Keratinocyte (primary cell): ENCODE measurements at places on chromosomes 6 and 20.
A peak's percentile ranks its signal among the peaks of the same experiment; 100 is the strongest.

DNA sequence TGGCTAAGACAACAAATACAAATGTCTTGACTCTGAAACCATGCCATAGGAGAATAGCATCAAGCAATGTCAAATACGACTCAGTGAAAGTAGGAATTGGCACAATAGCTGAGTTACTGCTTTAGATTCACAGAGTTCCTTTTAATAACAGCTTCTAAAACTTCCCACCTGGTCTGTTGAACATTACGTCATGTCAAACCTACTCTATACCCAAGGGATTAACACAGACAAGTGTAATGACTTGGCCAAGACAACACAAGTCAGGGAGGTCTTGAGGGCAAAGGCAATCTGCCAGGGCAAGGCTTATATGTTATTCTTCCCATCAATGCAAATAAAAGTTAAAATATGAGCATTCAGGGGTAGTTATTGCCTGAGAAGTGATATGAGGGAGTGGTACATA, 265.1 kb upstream of the PRDM1 start:
- no peak for DNase-seq

DNA sequence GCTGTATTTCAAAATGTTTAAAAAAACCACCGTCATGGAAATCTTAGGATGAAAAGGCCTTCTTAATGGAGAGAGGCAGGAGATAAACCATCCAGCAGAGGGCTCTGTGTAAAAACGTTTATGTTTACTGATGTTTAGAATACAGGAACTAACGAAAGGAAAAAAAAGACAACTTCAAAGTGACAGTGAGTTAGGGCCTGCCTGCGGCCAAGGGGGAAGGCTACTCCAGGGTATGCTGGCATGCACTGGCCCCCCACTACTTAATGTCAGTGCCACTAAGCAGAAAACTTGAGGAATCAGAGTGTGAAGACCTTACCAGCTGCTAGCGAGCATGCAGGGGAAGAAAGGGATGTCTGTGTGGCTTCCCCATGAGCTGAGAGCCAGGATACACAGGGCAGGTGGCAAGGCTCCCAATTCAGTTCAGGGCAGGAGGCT, 47.7 kb downstream of the AKAP7 start:
- no peak for DNase-seq

GRCh38 chr6:138424004-138424904, 20.2 kb downstream of the HEBP2 start:
- DNase-seq, result no peak

DNA sequence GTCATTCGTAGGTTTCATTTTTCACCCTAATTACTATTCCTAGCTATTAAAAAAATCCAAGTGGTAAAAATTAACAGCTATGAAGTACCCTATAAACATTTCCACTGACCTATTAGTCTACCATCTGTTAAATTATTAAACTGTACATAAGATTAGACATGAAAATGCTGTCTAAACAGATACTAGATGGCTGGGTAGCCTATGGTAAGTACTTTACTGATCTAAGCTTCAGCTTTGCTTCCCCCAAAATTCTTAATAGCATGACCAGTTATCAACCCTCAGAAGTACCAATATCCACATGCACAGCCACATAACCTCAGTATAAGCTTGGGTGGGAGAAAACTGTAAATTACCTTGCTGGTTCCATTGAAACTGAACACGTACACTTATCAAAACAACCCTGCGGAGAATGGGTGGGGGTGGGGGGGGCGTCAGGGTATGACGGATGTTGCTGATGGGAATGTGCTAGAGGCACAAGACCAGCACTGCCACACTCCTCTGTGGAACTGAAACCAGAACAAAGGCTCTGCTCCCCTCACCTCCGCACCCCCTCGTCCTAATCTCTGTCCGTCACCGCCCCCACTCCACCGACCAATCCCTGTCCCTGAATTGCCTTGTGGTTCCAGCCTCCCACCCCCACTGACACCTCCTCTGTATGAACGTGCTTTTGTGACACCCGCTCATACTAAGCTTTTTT, 45.3 kb downstream of the B4GALT5 start:
- DNase-seq, result no peak

GRCh38 chr6:34389034-34389433, 3.4 kb downstream of the NUDT3 start:
- DNase-seq, result no peak

DNA sequence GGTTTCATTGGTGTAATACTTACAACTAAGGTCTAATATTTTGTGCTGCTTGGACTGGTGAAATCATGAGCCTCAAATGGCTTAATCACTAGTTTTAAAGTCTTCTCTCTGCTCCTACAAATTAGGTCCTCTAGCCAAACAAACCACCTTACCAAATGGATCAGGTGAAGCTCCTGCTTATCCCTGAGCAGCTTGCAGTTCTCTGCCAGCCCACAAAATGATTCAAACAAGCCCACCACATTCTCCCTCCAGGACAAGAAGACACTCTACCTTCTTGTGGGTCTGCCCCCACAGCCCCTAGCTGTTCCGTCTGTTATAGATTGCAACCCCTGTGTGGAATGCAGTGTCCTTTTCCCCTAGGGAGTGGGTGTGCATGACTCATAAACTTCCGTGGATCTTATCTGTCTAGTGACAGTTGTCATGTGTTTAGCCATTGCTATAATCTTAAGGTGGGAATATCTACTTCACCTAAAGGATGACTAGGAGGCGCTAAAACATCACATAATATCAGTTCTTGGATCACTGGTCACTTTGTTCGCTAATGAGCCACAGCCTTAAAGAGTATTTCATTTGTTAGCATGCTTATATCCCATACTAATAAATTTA, 940.5 kb upstream of the MANEA start:
- no peak for DNase-seq

DNA sequence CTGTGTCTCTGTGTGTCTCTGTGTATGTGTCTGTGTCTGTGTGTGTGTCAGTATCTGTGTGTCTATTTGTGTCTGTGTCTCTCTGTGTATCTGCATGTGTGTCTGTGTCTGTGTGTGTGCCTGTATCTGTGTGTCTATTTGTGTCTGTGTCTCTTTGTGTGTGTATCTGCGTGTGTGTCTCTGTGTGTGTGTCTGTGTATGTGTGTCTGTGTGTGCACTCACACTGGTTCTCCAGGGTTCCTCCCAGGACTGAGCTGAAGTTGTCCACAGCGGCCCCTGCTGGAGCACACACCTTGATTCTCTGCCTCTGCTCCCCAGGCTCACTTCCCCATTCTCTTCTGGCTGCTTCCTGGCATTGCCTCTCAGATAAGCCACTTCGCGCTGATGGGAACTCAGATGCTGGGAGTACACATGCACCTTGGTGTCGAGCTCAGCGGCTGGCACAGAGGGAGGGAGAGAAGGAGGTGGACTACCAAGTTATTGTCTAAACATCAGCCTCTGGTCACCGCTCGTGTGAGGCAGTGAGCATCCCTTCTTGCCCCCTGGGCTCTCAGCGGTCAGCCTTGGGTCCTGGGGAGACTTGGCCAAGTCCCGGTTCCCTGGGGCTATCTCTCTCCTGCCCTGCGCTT, 104.9 kb upstream of the NXT1 start:
- DNase-seq, result no peak

DNA sequence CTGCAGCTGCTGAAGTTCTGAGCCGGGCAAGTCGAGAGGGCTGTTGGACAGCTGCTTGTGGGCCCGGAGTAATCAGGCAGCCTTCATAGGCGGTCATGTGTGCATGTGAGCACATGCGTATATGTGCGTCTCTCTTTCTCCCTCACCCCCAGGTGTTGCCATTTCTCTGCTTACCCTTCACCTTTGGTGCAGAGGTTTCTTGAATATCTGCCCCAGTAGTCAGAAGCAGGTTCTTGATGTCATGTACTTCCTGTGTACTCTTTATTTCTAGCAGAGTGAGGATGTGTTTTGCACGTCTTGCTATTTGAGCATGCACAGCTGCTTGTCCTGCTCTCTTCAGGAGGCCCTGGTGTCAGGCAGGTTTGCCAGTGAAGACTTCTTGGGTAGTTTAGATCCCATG, 21.2 kb upstream of the MAPK13 start:
- no peak for DNase-seq

DNA sequence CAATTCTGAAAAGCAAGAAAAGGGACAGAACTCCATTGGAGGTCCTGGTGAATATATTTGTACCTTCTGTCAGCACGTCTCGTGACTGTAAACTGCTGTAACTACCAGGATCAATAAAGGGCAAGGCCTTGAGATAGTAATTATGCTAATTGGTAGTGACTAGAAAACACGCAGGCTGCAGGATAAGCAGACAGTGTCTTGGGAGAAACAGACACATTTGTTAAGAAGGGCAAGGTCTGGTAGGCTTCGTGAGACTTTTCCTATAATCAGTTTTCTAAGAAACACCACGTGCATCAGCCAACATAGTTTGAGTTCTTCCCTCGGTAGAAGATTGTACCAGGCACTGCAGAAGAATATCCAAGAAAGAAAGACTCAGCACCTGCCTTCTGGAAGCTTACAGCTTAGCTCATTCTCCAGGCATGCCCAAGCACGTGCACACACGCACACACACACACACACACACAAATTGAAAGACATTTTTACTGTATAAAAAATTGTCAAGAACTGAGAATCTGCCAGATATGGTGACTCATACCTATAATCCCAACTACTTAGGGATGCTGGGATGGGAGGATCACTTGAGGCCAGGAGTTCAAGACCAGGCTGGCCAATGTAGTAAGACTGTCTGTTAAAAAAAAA, 167.0 kb upstream of the SASH1 start:
- DNase-seq, result peak; percentile 42

- no peak for DNase-seq
These were observed 112.8 kb downstream of the LINC00237 start for GRCh38 chr20:20993372-20993771.

- no peak for DNase-seq
These were observed 609 bp downstream of the MYL9 start for GRCh38 chr20:36541768-36542488.

DNA sequence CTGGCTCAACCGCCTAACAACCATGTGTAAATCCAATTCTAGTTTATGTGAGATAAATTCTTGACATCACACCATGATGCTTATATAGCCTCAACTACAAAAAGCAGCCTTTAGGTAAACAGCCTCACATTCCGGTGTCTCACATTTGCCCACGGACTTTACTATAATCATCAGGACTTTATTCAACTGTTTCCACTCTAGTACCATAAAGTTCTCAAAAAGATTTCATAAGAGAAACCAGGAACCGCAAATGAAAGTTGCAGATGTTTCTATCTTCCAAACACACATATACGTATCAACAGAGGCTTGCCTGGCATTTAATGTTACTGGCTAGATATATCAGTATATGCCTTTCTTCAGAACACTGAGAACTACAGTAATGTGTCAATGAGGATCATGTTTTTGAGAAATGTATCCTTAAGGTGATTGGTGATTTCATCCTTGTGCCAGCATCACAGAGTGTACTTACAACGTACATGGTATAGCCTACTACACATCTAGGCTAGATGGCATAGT, 80.0 kb downstream of the EPB41L2 start:
- DNase-seq, result no peak

DNA sequence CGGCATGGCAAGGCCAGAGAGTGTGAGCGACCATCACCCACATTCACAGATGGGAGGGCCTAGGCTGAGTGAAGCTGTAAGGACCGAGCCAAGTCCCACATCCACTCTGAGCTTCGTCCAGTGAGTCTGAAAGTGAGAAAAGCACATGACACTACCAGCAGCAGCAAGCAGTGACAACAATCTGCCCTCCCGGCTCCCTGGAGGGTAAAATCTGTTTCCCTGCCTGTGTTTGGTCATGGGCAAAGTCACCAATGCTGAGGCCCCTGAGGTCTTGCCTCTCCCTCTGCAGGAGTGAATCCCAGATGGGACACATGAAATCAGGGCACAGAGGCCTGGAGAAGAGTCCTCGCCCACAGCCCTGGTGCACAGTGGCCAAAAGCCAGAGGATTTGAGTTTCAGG, 6.4 kb upstream of the CST7 start:
- DNase-seq, result no peak

DNA sequence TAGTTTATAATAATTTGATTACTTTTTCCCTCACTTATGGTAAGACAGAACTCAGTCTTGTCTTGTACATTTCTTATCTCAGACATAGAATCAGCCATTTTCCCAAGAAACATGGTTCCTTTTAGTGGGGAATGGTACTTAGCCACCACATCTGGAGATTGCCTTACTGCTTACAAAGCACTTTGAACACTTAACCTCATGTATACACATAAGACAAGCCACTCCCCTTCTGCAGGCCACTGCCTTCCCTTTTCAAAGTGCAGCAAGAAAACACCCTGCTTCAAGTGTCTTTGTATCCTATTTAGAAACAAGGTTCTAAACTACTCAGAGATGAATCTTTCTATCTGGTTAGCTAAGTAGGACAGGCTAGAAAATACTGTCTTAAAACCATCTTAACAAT, 159.2 kb downstream of the UBE3D start:
- no peak for DNase-seq

DNA sequence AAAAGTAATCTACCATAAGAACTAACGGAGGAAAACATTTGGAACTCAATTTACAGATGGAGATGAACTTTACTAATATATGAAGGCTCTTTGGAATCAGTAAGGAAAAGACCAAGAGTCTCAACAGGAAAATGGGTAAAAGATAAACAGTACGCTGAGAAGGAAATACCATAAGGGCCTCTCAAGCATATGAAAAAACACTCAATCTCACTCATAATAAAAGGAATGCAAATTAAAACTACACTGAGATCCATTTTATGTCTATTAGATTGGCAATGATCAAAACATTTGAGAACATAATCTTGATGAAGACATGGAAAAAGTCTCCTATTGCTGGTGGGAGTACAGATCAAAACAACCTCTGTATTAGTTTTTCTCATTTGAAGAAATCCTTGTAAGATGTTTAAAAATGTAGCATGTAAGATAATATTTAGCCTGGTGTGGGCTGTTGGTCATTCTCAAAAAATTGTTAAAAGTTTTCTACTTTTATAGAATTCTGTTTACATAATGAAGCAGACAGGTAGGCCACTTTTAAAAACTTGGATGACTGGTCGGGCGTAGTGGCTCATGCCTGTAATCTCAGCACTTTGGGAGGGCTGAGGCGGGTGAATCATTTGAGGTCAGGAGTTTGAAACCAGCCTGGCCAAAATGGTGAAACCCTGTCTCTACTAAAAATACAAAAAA, 14.5 kb downstream of the REV3L start:
- DNase-seq, result no peak

GRCh38 chr6:109296452-109296851, 85.8 kb downstream of the CD164 start:
- no peak for DNase-seq

- DNase-seq, result no peak
These were observed 50.0 kb downstream of the TAF4 start for GRCh38 chr20:62015540-62016288.

- DNase-seq, result no peak
These were observed 72.0 kb downstream of the SYNJ2 start for GRCh38 chr6:158053377-158054313.

DNA sequence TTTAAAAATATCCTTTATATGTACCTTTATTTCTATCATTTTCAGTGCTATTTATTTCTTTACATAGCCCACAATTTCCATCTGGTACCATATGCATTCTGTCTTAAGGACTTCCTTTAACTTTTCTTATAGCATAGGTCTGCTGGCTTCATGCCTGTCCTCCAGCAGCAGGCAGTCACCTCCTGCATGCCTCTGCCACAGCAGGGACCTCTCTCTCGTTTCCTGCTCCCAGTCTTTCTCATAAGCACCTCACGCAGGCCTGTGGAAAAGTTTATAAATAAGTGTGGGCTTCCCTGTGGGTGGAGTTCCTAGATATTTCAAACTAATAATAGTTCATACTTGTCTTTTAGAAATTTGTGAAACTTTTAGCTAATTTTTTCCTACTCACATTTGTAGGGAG, 133.9 kb downstream of the KCNQ5 start:
- DNase-seq, result no peak

GRCh38 chr20:47529840-47530239, 28.2 kb downstream of the NCOA3 start:
- DNase-seq, result no peak
